ENCODE measurements at places on chromosomes 3 and 15.

GRCh38 chr15:41493902-41494189 is 172 bp downstream of the ITPKA start:
- DNase-seq: no peak

GRCh38 chr3:114587986-114588385 is 294.2 kb downstream of the TIGIT start:
- no peak for DNase-seq

DNA sequence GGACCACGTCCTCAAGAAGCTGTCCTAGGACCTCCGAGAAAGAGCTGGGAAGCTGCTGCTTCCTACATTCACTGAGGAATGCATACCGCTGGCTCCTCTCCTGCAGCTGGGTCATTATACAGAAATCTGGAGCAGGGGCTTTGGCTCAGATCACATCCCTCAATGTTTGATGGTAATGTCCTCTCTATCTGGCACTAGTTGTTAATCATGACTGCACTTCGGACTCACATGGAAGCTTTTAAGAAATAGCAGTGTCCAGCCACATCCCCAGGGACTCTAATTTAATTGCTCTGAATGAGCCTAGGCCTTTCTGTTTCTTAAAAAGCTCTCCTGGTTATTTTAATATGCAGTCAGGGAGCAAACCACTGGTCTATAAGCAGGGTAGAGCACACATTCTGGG is 25.7 kb upstream of the MYRIP start:
- DNase-seq: no peak

DNA sequence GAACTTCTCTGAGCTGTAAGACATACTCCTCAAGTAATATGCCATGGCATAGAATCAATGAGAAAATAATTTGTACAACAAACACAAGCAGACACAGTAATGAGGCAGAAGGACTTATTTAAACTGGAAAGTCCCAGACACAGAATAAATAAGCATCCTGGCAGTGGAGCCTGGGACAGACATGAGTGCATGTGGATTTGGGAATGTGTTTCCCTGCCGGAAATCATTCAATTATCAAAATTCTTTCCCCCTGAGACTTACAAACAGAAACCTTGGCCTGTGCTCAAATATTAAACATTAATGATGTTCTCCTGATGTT is 520.1 kb downstream of the ROBO1 start:
- DNase-seq: no peak

- DNase-seq: no peak
Measured at GRCh38 chr15:39692356-39693327, 90.0 kb downstream of the FSIP1 start.

DNA sequence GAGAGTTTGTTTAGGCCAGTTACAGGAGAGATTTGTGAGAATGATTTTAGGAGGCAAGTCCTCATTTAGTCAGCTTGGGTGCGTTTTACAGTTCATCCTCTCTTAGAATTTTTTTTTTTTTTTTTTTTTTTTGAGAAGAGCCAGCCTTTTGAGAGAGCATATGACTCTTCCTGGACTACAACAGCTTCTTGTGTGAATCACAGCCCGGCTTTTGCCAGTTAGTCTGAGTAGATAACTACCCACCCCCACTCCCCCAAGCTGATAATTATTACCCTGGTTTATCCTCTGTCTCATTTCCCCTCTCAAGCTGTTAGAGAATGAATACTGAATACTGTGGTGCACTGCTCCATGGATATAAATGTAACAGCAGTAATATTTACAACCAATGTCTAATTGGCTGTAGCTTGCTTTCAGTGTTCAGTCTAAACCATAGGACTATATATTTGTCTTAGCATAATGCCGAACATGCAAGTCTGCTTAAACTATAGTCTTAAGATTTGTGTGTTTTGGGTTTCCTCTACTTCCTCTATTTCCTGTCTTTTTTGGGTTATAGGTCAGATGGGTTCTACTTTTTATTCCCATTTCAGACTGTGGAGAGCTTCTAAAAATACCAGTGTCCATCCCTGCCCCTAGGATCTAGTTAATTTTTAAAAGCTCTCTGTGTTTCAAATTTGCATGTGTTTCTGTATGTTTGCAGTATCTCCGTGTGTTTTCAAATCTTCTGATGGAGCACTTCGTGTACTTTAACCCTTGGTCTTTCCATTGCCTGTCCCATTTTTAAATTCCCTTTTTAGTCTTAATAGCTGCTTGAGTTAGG is 8.0 kb downstream of the CHD2 start:
- DNase-seq: no peak

- no peak for DNase-seq
Measured at GRCh38 chr15:100501117-100501516, 27.6 kb downstream of the CERS3 start.

Measured in C1 segment of cervical spinal cord (tissue), 14 donors.